ENCODE measurements at places on chromosomes 7 and 10.
A peak's percentile ranks its signal among the peaks of the same experiment; 100 is the strongest.

DNA sequence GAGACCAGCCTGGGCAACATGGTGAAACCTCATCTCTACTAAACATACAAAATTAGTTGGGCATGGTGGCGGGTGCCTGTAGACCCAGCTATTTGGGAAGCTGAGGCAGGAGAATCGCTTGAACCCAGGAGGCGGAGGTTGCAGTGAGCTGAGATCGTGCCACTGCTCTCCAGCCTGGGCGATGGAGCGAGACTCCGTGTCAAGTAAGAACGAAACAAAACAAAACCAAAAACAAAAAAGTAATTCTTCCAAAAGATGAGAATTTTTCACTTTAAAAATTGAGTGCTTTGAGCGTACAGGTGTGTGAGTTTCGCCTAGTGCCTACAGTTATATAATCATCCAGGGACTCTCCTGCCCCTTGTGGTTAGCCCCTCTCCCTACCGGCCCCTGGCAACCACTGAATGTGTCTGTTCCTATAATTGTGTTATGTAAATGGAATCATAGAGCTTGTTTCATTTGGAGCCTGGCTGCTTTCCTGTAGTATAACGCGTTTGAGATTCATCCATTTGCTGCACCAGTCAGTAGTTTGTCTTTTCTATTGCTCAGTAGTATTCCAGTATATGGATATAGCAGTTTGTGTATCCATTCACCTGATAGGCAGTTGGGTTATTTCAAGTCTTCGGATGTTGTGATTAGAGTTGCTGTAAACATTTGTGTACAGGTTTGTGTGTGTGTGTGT lies 80.0 kb downstream of the RBM33 start:
- DNase-seq: no peak

- no peak for DNase-seq
These were observed 92.6 kb downstream of the RGS10 start for GRCh38 chr10:119449760-119450461.

DNA sequence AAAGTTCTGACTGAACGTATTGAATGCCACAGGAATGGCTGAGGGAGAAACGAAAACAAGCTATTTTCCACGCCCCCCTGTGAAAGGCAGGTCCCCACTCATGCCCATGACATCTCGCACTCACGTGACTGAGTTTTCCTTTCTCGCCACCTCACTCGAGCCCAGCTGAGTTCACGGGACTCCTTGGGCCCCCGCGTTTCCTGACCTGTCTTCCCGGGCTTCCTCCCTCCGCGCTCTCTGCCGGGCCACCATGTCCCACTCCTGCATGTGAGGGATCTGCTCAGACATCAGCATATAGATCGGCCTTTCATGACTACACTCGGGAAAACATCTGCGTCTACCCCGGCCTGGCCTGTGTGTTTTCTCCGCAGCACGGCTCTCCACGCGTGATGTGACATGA lies 226.0 kb upstream of the ADARB2 start:
- DNase-seq: no peak

DNA sequence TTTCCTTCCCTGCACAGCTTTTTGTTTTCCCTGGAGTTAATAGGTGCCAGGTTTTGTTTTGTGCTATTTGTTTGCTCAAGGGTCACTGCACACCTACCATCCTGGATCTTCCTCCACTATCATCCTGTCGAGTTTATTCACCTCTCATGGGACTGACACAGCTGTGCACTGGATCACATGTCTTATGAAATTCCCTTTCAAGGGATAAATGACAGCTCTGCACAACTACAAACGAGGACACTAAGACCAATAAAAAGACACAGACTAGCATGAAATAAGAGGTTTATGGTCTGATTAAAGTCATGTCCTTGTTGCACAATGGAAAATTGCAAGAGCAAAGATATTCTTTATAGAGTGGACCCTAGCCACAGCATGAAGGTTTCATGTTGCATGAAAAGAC lies 76.7 kb upstream of the SFMBT2 start:
- no peak for DNase-seq

DNA sequence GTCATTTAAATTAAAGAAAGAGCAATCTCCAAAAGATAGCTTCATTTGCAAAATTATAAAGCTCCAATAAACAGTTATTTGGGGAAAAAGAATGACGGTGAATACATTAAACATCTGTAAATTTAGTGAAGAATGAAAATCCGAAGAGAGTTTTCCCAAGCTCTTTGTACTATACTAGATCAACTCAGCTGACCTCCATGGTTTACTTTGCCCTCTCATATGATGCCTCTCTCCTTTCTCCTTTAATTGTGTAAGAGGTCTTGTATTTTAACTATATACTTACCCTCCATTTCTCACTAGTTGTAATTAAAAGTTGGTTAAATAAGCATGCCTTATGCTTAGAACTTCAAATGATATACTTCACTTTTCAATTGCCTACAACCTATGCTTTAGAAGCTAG lies 125.8 kb downstream of the CACNA2D1 start:
- DNase-seq: no peak

DNA sequence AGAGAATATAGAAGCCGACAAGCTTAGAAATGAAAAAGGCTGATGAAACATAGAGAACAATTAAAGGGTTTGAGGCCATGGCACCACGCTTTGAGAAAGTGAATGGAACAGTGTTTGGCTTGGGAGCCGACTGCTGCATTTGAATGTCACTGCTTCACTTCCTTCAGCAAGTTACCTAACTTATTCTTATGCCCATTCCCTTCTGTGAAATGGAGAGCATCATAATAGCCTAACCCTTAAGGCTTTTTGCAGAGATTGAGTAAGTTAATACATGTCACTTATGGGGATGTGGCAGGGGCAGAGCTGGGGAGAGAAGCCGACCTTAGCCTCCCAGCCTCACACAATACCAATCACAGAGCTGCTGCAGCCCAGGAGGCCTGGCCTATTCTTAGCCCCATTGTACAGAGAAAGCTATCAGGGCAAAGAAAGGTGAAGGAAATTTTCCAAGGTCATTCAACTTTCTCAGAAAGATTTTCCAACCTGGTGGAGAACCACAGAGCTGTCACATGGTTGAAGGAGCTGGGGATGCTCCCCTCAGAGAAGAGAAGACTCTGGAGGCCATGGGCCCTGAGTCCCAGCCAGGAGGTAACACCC lies 186.0 kb upstream of the GDF10 start:
- DNase-seq: no peak

GRCh38 chr7:65269150-65269856 lies 104.4 kb upstream of the ZNF92 start:
- no peak for DNase-seq

DNA sequence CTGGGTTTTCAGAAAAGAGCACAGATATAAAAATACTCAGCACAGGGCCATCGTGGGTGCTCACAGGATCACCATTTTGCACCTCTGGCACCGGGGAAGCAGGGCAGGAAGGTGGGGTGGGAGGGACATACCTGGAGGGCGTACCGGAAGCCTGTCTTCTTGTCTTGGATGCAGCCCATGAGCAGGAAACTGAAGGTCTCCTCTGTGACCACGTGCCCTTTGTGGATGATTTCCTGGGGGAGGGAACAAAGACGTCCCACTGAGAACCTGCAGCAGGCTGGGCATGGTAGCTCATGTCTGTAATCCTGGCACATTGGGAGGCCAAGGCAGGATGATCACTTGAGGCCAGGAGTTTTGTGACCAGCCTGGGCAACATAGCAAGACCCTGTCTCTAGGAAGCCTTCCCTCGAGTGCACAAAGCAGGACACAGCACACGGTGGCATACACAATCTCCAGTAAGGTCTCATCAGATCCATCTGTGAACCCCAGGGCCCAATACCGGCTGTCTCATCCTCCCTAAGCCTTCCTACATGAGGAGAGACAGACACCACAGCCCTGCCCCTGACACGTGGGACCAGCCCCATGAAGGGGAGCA lies 9.5 kb downstream of the PTCD1 start:
- no peak for DNase-seq

DNA sequence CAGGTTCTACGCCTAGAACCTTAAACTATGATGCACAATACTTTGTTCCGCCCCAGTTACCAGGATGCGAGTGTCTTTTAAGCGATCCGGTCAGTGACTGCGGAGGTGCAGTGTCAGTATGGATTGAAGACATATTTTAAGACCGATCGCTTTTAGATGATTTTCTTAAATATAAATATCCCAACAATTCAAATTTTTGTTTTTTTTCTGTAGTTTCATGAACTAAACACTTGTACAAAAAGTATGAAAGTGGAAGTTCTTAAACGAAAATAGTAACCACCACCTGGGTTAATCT lies 835 bp downstream of the COMMD3 start:
- DNase-seq: no peak

GRCh38 chr10:69579464-69580060 lies 6.3 kb upstream of the NEUROG3 start:
- DNase-seq: no peak

DNA sequence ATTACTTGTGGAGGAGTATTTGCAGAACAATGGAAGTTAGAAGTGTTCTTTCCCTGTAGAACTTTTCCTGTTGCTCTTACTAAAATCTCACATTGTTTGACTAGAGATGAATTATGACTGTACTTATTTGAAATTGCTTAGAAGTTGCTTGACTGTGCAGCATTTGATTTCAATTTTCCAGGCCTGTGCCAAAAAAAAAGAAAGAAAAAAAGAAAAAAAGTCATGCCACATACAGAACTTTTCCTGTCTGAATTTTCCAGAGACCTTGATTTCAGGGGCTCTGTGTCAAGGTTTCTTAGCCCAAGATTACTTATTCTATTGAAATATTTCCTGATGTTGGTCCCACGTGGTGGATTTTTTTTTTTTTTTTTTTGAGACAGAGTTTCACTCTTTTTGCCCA lies 3.5 kb upstream of the FAM171A1 start:
- no peak for DNase-seq

DNA sequence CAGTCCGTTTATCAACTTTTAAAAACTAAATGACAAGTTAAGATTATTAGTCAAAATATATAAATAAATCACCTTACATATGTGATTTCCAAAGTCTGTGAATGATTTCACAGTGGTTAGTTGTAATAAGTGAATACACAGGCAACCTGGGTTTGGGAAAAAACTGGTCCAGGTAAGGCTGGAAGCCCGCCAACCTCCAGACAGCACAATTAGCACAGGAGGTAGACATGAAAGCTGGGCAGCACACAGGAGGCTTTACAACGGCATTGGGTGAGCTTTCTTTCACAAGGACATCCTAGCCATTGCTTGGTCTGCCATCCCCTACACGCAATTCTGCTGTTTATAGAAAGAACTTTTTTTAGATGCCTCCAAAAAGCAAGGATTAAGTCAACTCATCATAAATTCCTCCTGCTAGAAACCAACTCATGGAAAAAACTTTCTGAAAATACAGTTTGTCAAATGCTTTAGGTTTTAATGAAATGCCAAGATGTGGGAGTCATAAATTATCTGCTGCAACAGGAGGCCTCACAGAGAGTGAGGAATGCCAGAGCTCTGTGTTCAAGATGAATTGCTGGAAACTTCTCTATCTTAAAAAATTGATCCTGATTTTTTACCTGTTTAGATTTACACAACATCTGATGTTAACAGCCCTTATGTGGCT lies 346.8 kb upstream of the NFE2L3 start:
- no peak for DNase-seq

DNA sequence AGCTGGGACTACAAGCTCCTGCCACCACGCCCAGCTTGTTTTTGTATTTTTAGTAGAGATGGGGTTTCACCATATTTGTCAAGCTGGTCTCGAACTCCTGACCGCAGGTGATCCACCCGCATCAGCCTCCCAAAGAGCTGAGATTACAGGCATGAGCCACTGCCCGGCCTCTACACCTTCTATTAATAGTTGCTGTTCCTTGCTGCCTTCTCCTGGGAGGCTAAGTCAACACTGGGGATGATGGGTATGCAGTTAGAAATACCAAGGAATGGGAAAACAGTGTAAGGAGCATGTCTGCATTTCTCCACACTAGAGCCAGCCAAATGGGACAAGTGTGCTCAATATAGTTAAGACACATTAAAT lies 97.3 kb upstream of the PDLIM1 start:
- no peak for DNase-seq

GRCh38 chr10:101902032-101902819 lies 58.6 kb upstream of the KCNIP2 start:
- no peak for DNase-seq

GRCh38 chr7:134458806-134459698 lies at the start of gene AKR1B1:
Gene AKR1B1, minus strand, starts transcription at chr7:134459100. Its CDS starts 38 bp downstream, at chr7:134459062.
- DNase-seq: peak; percentile 71

GRCh38 chr7:91397612-91398011 lies 133.4 kb downstream of the FZD1 start:
- no peak for DNase-seq

DNA sequence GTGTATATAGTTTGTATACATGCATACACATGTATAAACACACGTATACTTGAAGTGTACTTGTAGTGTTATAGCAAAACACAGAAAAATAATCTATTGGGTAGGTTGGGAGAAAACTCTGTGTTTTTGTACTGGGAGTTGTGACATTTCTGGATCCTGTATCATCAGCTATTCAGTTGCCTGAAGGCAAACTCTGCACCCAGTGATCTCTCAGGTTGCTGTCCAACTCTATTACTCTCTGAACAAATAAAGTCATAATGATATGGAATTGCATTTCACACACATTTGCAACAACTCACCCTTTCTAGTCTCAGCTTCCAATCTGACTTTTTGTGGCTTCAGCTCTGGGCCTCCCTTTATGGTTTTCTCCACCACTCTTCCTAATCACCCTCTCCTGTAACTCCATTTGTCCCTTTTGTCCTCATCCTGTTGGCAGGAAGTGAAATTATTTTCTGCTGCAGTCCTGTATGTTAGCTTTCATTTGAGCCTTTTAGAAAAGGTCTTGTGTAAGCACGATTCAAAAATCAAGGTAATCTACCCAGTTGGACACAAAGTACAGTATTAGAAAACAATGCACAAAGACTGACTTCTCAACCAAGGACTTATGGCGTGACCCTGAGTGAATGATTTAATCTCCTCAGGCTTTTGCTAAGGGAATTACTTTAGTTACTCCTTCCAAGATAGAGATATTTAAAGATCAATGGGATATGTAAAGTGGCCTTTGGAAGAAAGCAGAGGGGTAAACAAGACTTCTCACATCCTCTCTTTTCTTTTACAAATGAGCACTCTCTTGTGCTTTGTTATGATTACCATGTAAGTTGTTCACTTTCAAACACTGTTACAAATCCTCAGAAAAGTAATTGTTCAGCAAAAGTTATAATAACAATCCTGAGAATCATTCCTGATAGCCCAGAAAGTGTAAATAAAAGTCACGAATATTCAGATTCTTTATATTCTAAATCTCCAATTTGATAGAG lies 249.1 kb downstream of the KCND2 start:
- no peak for DNase-seq
